Type B pancreatic cell (in vitro differentiated cells): ENCODE measurements at places on chromosomes 1 and 21.

- DNase-seq, result no peak
Measured at GRCh38 chr21:17442165-17442564, 70.7 kb upstream of the CXADR start.

DNA sequence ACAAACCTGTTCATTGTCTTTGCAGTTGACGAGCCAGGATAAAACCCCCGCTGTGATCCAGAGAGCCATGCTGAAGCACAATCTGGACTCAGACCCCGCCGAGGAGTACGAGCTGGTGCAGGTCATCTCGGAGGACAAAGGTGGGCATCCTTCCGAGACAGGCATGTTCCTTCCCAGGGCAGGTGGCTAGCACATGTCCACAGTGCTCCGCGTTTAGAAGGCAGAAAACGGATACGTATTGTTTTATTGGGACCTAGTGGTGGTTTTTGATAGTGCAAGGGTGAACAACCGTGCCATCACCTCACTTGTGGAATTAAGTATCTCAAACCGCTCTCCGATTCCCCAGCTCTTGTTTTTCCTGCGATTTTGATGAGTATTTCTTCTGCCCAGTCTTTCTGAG lies 115.3 kb downstream of the COLGALT2 start:
- no peak for DNase-seq

DNA sequence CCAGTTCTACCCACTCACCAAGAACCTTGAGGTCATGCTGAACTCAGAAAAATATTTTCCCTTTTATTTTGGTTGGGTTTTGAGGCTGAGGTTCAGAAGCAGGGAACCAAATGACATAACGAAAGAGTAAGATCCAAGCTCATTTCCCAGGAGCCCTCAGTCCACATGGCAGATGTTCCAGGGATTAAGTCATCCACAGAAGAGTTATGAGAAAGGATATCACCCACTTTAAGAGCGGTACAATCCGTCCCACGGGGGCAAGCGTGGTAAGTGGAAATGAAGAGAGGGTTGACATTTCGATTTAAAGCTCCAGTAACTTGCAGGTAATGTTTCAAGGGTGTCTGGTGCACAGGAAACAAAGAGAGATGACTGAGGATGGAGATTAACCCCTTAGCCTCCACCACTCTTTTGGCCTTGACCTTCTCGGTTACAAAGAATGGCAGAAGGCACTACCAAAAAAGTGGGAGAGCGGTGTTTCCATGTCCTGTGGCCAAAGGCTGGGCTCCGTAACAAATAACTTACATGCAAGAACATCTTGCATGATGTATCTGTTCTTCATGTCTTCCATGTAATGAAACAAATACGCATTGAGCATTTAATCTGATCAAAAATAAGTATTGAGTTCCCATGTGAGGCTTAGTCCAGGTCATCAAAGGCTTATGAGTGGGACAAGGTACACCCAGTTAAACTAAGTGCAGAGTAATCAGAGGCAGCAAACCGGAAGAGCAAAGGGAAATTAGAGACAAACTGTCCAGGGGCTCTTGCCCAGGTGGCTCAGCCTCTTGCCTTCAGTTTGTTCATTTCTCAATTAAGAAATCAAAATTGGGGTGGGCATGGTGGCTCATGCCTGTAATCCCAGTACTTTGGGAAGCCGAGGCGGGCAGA lies 241.4 kb downstream of the TOMM20 start:
- no peak for DNase-seq

DNA sequence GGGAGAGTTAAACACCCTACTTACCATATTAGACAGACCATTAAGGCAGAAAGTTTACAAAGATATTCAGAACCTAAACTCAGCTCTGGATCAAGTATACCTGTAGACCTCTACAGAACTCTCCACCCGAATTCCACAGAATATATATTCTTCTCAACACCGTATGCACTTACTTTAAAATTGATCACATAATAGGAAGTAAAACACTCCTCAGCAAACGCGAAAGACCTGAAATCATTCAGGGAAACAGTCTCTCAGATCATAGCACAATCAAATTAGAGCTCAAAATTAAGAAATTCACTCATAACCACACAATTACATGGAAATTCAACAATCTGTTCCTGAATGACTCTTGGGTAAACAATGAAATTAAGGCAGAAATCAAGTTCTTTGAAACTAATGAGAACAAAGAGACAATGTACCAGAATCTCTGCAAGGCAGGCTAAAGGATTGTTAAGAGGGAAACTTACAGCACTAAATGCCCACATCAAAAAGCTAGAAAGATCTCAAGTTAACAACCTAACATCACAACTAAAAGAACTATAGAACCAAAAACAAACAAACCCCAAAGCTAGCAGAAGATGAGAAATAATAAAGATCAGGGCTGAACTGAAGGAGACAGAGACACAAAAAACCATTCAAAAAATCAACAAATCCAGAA lies 19.1 kb downstream of the CD84 start:
- DNase-seq, result no peak

GRCh38 chr1:218867941-218868626 lies 305.6 kb upstream of the LYPLAL1 start:
- no peak for DNase-seq

GRCh38 chr1:1618396-1619068 lies 3.2 kb downstream of the MIB2 start:
- no peak for DNase-seq

DNA sequence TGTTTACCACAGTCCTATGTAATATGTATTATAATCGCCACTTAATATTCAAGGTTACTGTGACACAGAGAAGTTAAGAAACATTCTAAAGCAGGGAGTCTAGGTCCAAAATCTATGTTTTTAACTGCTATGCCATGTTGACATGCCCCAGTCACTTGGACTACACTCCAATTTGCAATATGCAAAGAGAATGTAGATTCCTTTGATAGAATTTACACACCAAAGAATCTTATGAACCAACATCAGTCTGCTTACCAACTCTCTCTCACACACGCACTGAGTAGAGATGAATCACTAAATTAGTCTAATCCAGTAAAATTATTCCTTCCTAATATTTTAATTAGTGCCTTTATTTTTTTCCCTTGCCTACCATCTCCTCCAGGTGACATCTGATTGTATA lies 266.2 kb downstream of the OLFM3 start:
- DNase-seq, result no peak

- DNase-seq, result no peak
Measured at GRCh38 chr1:59128784-59129227, 168.1 kb upstream of the FGGY start.

DNA sequence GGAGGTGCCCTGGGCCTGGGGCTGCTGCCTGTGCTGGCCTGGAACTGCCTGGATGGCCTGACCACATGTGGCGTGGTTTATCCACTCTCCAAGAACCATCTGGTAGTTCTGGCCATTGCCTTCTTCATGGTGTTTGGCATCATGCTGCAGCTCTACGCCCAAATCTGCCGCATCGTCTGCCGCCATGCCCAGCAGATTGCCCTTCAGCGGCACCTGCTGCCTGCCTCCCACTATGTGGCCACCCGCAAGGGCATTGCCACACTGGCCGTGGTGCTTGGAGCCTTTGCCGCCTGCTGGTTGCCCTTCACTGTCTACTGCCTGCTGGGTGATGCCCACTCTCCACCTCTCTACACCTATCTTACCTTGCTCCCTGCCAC lies 1.8 kb downstream of the GPR3 start:
- DNase-seq, result no peak

DNA sequence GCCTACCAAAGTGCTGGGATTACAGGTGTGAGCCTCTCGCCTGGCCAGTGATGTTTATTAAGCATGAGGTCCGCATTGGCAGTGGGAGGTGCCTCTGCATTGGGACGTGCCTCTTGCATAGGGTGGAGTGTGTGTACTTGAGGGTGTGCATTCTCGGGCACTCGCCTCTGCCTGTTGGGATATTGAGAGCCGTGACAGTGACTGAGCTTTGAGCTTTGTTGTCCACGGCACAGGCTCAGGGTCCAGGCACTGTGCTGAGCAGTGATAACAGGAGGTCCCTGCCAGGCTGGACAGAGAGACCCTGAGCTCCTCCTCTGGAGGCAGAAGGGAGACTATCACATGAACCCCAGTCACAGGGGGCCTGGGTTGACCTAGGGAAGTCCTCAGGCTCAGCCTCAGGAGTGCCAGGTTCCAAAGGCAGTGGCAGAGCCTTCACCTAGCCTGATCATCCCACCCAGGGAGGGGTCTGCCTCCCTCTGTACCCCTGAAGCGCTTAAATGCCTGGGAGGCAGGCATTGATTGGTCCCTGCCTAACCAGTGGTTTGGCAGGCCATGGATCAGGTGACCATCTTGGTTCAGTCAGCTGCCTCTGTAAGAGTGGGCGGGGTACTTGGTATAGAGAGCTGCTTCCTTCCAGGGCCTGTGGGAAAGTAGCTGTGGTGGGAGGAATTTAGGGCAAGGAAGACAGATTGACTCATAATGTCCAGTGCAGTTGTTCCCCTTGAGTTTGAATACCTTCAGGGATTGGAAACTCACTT lies 213.8 kb upstream of the TMEM51 start:
- no peak for DNase-seq

DNA sequence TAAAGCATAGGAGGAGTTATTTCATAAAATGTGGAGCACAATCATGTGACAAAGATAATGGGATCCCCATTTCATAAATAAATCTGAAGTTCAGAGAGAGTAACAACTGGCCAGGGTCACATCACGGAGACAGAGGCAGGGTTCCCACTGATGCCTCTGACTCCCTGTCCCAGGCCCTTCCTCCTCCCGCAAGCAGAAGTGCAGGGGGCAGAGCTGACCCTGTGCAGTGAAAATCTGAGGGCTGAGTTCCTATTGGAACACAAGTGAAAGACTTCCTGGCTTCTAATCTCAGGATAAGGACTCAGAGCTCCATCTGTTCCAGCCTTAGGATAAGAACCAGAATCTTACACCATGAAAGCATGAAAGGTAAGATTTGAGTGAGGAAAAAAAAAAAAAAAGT lies 22.0 kb downstream of the SELL start:
- DNase-seq, result no peak

DNA sequence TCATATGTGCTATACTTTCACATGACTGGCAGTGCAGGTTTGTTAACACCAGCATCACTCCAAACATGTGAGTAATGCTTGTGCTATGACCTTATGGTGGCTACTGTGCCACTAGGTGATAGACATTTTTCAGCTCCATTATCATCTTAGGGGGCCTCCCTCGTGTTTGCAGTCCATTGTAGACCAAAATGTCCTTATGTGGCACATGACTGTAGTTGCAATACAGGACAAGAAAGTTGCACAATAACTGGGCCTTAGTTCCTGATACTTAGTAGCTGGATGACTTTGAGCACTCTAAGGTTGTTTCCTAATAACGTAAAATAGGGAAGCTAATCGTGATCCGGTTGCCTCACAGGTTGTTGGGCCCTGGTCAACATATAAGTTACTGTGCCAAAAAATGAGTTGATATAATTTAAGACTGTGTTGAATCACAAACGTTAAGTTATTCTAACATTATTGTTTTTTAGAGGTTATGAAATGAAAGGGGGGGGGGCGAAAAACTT lies 511 bp upstream of the SNX27 start:
- no peak for DNase-seq

- DNase-seq, result no peak
Measured at GRCh38 chr1:208799186-208799585, 555.0 kb upstream of the PLXNA2 start.

DNA sequence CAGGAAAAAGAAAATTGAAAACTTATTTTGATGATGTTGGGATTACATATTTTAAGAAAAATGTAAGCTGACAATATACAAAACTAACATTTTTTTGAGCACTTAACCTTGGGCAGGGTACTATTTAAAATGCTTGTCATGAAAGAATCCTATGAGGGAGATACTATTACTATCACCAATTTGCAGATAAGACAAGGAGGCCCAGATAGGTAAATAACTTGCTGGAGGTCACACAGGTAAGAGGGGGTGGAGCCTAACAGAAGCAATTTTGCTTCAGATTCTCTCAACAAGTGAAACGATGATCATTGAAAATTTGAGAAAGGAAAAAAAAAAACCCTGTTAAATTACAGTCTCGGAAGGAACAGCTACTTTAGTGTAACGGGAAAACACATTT lies 1.2 kb downstream of the GART start:
- DNase-seq, result no peak

DNA sequence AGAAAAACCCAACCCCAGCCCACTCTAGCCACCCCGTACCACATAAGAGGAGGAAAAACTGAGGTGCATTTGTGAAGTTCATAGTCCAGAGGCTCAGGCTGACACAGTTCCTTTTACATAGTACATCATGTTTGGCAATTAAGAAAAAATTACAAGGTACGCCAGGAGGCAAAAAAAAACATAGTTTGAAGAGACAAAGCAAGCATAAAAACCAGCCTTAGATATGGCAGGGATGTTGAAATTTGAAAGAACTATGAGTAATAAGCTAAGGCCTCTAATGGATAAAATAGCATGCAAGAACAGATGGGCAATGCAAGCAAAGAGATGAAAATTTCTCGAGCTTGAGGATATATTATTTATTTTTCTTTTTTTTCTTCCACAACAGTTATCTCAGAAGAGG lies 31.9 kb downstream of the MIXL1 start:
- no peak for DNase-seq

GRCh38 chr1:32954168-32954567 lies 10.4 kb downstream of the RNF19B start:
- DNase-seq, result no peak

- no peak for DNase-seq
Measured at GRCh38 chr1:7326366-7326765, 444.7 kb upstream of the VAMP3 start.
